Pancreas (tissue), 10 donors: ENCODE measurements at places on chromosomes 4 and X. TPM values are rescaled to one million over a fixed set of nuclear protein-coding genes. Genes with fewer than 3 reads are reported as not detected.

SOWAHD gene
- total RNA-seq = 0.46 TPM

FRG2 gene
- total RNA-seq = not detected

GLOD5 gene
- total RNA-seq = 0.72 TPM

HS3ST1 gene
- 0.16 TPM for total RNA-seq

PPP1R2C gene
- not detected for total RNA-seq

REELD1 gene
- 0.09 TPM for total RNA-seq

KLB gene
- 1.9 TPM for total RNA-seq

TMPRSS11F gene
- not detected for total RNA-seq

CLDN22 gene
- total RNA-seq = not detected

STATH gene
- total RNA-seq = not detected

INTU gene
- 2.6 TPM for total RNA-seq

PNMA3 gene
- 0.26 TPM for total RNA-seq

FREM3 gene
- not detected for total RNA-seq

F8 gene
- 9.5 TPM for total RNA-seq

USP17L29 gene
- total RNA-seq = not detected

NLGN4X gene
- 0.51 TPM for total RNA-seq

MID1IP1 gene
- 31.2 TPM for total RNA-seq

FGA gene
- 13.0 TPM for total RNA-seq

PNMA6F gene
- total RNA-seq = not detected

RNF212 gene
- 14.1 TPM for total RNA-seq

PNMA5 gene
- total RNA-seq = not detected

MAGEB2 gene
- total RNA-seq = not detected

CSAG3 gene
- total RNA-seq = not detected

HPGD gene
- total RNA-seq = 0.51 TPM

TXK gene
- 0.69 TPM for total RNA-seq

NKX3-2 gene
- total RNA-seq = 0.12 TPM

FOXP3 gene
- not detected for total RNA-seq

GAGE12F gene
- total RNA-seq = not detected

NAP1L3 gene
- 0.28 TPM for total RNA-seq

ARHGEF6 gene
- 3.2 TPM for total RNA-seq

P2RY10 gene
- 0.14 TPM for total RNA-seq

HSD17B10 gene
- 38.0 TPM for total RNA-seq

ASB12 gene
- total RNA-seq = not detected

CXCL9 gene
- not detected for total RNA-seq

AFM gene
- total RNA-seq = 0.14 TPM

PABPC5 gene
- total RNA-seq = 0.28 TPM

GYPE gene
- total RNA-seq = not detected

NUDT6 gene
- 2.0 TPM for total RNA-seq

TCEAL2 gene
- 2.0 TPM for total RNA-seq

HCFC1 gene
- 10.4 TPM for total RNA-seq

TMEM184C gene
- 16.6 TPM for total RNA-seq

EGF gene
- total RNA-seq = 67.2 TPM

SPANXD gene
- total RNA-seq = not detected

S100G gene
- total RNA-seq = not detected

NEK1 gene
- total RNA-seq = 8.3 TPM

DRD5 gene
- not detected for total RNA-seq

SYAP1 gene
- total RNA-seq = 12.4 TPM

SMIM31 gene
- total RNA-seq = 2.2 TPM
